ENCODE measurements at places on chromosomes 7 and 10.

- H3K4me3 ChIP-seq, result no peak overlapping the region
- peaks cover 9% of the 10 kb centered on the region for H3K4me1 ChIP-seq
- no peak for DNase-seq
- no peaks in the 10 kb centered on the region for H3K27me3 ChIP-seq
- H3K27ac ChIP-seq, result no peak overlapping the region
These were observed 119.3 kb downstream of the CUX1 start for GRCh38 chr7:101936611-101937231.

DNA sequence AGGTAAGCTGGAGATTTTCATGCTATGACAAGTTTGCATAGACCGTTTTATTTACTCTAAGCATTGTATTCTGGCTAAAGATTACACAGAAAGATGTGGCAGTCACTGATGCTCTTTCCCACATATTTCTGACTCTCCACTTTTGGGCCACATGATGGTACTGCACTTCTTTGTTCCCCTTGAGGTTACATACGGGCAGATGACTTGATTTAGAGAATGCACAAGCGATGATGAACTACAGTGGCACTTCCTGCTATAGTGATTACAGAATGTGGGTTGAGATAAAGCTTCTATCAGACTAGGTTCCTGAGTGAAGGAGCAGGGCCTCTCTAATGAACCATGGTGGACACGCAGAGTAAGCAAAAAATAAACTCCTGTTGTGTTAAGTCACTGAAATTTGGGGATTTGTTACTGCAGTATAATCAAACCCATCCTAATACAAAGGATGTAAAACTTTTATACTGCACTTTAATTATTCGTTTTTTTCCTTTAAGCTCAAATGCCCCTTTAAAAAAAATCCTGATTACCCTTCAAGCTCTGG, 177.9 kb downstream of the TAX1BP1 start:
- H3K27me3 ChIP-seq, result no peaks in the 10 kb centered on the region
- H3K4me3 ChIP-seq, result no peak overlapping the region
- peaks cover 10% of the 10 kb centered on the region for H3K4me1 ChIP-seq
- H3K36me3 ChIP-seq, result peaks cover 2% of the 10 kb centered on the region

DNA sequence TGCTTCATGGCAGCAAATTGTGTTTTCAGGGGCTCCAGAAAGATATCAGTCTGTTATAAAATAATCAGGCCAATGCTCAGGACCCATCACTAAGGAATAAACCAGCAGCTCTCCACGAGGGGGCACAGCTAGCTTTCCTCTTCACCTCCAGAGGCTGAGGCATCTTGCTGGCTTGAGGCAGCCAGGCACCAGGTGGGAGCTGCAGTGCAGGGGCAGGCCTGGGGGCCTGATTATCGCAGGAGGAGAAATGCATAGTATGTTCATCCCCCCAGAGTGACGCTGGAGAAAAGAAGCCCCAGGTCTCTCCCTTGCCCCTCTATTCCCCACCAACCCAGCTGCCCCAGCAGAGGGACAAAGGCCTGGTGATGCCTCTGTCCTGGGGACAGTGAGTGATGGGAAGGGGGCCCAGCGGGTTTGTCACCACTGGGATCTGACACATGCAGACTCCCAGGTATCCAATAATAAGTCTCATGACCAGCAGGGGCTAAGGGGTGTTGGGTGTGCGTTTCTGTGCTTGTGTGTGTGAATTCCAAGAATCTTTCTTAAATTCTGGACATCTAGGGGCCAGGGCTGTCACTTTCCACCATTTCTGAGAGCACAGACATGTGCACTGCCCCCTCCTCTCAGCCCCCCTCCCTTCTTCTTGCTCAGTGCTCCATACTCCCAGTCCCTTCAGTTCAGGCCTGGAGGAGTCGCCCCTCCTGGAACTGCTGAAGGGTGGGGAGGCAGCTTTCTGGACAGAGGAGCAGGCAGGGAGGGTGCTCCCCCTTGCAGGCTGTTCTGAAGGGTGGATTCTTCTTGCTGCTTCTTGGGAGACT, 128.1 kb upstream of the FAM20C start:
- peaks cover 3% of the 10 kb centered on the region for H3K4me1 ChIP-seq
- H3K27me3 ChIP-seq, result peaks cover 53% of the 10 kb centered on the region
- H3K27ac ChIP-seq, result no peak overlapping the region

DNA sequence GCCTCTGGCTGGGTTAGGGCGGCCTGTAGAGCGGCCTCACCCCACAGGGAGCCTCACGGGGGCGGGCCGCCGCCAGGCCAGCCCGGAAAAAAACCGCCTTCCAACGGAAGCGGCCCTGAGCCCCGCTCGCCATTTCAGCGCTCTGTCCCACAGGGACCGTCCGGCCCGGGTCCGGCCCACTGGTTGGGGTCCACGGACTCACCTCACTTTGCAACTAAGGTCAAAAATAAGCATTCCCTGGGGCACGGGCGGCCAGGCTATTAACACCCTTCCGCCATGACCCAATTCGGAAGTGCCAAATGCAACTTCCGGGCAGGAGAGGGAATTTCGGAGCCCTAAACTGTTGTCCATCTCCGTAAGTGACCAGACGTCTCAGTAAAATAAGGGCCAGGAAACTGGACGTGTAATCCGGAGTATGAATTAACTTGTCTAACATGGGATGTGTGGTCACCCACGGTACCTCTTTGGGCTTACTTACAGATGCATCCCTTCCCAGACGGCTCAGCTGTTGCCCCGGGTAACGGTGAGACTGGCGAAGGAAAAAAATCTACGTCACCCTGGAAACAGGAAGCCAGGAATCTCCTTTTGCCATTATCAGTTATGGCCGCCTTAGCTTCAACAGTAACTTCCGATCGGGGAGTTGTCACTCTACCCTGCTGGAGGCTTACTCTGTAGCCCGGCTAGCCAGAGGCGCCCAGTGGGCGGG, at the start of gene BBIP1:
Gene BBIP1 (minus strand): TSS at position 538 of the 706 bp plus-strand sequence. CDS start 1,023 bp downstream, outside the sequence.
- peaks cover 41% of the 10 kb centered on the region for H3K4me1 ChIP-seq
- peaks cover 36% of the 10 kb centered on the region for H3K36me3 ChIP-seq
- peak within 1 kb of the TSS; percentile 99 for H3K27ac ChIP-seq
- peak within 1 kb of the TSS; percentile 86 for H3K4me3 ChIP-seq
- DNase-seq, result no peak

DNA sequence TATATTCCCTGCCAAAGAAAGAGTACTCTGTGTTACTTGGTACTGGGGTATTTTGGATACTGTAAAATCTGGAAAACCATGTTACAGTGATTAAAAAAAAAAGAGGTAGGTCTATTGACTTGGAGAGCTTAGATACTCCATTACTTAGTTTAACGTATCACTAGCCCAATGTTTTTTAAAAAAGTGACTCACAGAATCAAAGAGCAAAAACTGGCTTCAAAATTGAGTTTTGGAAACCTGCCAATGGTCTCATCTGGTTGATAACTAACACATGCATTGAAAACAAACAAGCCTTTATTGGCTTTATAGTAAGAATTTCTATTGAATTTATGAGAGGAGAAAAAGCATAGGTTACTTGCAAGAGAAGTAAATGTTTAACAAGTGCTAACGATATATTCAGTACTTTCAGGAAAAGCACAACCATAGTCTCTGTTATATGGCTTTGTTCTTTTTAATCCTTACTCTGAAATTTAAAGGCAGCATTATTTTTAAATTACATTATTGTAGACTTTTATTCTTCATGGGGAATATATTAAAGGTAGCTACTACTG, 563.3 kb upstream of the SORCS1 start:
- no peak overlapping the region for H3K27ac ChIP-seq
- H3K4me1 ChIP-seq, result no peaks in the 10 kb centered on the region
- no peak for DNase-seq

- no peak overlapping the region for H3K4me3 ChIP-seq
- no peaks in the 10 kb centered on the region for H3K36me3 ChIP-seq
- no peak for DNase-seq
- no peak overlapping the region for H3K27ac ChIP-seq
- H3K4me1 ChIP-seq, result peaks cover 3% of the 10 kb centered on the region
These were observed 44.8 kb downstream of the CLIP2 start for GRCh38 chr7:74334030-74334429.

GRCh38 chr10:47452495-47453140, 31.3 kb downstream of the ANXA8 start:
- H3K27ac ChIP-seq, result no peak overlapping the region
- no peaks in the 10 kb centered on the region for H3K36me3 ChIP-seq
- H3K27me3 ChIP-seq, result peaks cover 43% of the 10 kb centered on the region
- no peaks in the 10 kb centered on the region for H3K4me1 ChIP-seq

DNA sequence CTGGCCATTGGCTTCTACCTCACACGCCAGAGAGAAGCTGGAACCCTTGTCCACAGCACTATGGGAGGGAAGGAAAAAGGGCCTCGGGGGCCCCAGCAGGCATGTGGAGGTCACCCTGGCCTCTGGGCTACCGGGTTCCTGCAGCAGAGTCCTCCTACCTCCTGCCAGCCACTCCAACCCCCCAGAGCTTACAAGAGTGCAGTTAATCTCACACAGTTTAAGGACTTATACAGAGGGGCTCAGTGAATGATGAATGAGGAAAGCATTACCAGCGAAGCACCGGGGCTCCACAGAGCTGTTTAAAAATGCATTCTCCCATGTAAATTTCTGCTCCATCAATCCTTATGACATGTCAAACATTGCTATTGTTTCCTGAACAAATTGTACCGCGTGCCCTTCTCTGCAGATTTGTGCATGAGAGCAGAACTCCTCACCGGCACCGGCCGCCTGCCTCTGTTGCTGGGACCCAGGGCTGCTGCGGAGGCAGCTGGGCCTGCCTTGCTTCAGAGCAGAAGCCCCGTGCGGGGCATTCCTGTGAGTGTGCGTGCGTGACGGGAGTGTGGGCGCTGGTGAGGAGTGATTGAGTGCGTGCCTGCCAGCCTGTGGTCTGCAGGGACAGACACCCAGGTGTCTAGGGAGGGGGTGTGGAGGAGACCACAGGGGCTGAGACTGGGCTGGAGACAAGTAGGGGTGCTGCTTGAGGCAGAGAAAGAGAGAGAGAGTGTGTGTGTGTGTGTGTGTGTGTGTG, 52.8 kb downstream of the C10orf105 start:
- DNase-seq, result no peak
- peaks cover 7% of the 10 kb centered on the region for H3K4me1 ChIP-seq
- H3K4me3 ChIP-seq, result no peak overlapping the region
- peaks cover 11% of the 10 kb centered on the region for H3K27me3 ChIP-seq
- no peak overlapping the region for H3K27ac ChIP-seq

GRCh38 chr10:60340973-60341372, 48.7 kb downstream of the ANK3 start:
- H3K4me3 ChIP-seq, result no peak overlapping the region
- no peaks in the 10 kb centered on the region for H3K36me3 ChIP-seq
- no peaks in the 10 kb centered on the region for H3K27me3 ChIP-seq

- H3K36me3 ChIP-seq, result no peaks in the 10 kb centered on the region
- no peak for DNase-seq
- H3K4me1 ChIP-seq, result no peaks in the 10 kb centered on the region
- no peak overlapping the region for H3K27ac ChIP-seq
- H3K27me3 ChIP-seq, result no peaks in the 10 kb centered on the region
These were observed 241.0 kb downstream of the PPP1R3A start for GRCh38 chr7:113677811-113678210.

GRCh38 chr7:2510130-2510776, 9.3 kb upstream of the LFNG start:
- H3K4me3 ChIP-seq, result peak overlapping the region; percentile 72
- no peak for DNase-seq
- peak overlapping the region; percentile 93 for H3K27ac ChIP-seq
- peaks cover 24% of the 10 kb centered on the region for H3K36me3 ChIP-seq
- H3K4me1 ChIP-seq, result peaks cover 56% of the 10 kb centered on the region
- no peaks in the 10 kb centered on the region for H3K27me3 ChIP-seq

DNA sequence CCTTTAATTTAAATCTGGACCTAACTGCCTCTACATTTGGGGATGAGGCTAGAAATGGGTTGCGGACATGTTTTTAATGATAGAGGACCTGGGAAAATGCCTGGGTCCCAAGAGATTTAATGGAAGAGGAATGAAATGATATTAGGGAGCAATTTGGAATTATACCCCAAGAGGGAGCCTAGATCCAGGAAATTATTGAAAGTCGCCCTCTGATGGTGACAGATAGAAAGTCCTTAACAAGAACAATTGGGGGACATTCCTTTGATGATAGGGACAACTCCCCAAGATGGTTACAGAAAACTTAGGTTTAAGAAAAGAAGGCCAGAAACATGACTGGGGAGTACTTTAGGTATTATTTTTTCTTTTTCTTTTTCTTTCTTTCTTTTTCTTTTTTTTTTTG, 9.5 kb upstream of the TSGA13 start:
- H3K4me3 ChIP-seq, result no peak overlapping the region
- no peaks in the 10 kb centered on the region for H3K4me1 ChIP-seq
- no peak for DNase-seq
- H3K36me3 ChIP-seq, result no peaks in the 10 kb centered on the region
- peaks cover 23% of the 10 kb centered on the region for H3K27me3 ChIP-seq

GRCh38 chr10:95279042-95279820, 11.6 kb downstream of the PDLIM1 start:
- no peak overlapping the region for H3K4me3 ChIP-seq
- no peaks in the 10 kb centered on the region for H3K27me3 ChIP-seq
- no peaks in the 10 kb centered on the region for H3K36me3 ChIP-seq
- no peak for DNase-seq
- H3K27ac ChIP-seq, result no peak overlapping the region
- no peaks in the 10 kb centered on the region for H3K4me1 ChIP-seq

DNA sequence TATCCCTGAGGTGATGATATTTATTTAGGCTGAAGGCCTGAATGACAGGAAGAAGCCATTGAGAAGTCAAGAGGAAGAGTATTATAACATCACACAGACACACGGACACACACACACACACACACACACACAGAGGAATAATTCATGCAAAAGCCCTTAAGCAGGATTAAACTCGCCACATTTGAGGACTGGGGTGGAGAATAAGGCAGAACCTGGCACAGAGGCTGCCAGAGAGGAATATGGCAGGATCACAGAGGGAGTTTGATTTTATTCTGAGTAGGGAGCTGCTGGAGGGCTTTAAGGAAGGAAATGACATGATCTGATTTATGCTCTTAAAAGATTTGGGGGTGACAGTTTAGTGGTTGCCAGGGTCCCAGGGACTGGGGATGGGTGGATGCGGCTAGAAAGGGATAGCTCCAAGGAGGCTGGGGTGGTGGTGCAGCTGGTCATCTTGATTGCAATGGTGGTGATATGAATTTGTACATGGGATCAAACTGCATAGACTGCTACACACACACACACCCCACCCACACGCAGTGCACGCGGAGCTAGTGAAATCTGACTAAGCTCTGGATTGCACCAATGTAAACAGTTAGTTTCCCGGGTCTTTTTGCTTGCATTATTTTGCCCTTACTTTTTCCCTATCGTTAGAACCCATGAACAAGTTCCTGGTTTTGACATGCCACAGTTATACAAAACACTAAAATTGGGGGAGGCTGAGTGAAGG, 11.2 kb downstream of the SMURF1 start:
- H3K27ac ChIP-seq, result no peak overlapping the region
- no peak for DNase-seq
- peaks cover 24% of the 10 kb centered on the region for H3K4me1 ChIP-seq
- H3K27me3 ChIP-seq, result no peaks in the 10 kb centered on the region
